RPMI7951 (cell line): ENCODE measurements at places on chromosomes 1 and 21. TPM values are rescaled to one million over a fixed set of nuclear protein-coding genes. Genes with fewer than 3 reads are reported as not detected.

LCE1A gene
- total RNA-seq, result not detected in 2 replicates

PROK1 gene
- 0.24 and 0.39 TPM in 2 replicates for total RNA-seq

HSD3B1 gene
- total RNA-seq, result not detected in 2 replicates

LAD1 gene
- total RNA-seq, result not detected in 2 replicates

PLA2G2C gene
- total RNA-seq, result not detected in 2 replicates

SEC16B gene
- 0.48 and 1.2 TPM in 2 replicates for total RNA-seq

BTG3 gene
- 67.3 and 80.5 TPM in 2 replicates for total RNA-seq

TCHHL1 gene
- not detected in 2 replicates for total RNA-seq

MYBPHL gene
- not detected in 2 replicates for total RNA-seq

ETV3L gene
- not detected in 2 replicates for total RNA-seq

UMODL1 gene
- not detected in 2 replicates for total RNA-seq

SCP2 gene
- total RNA-seq, result 217 and 242 TPM in 2 replicates

SHCBP1L gene
- total RNA-seq, result not detected in 2 replicates

F11R gene
- 6.0 and 10.5 TPM in 2 replicates for total RNA-seq

PFKFB2 gene
- total RNA-seq, result 2.8 and 3.2 TPM in 2 replicates

CRNN gene
- total RNA-seq, result not detected in 2 replicates

ITSN1 gene
- 25.8 and 32.0 TPM in 2 replicates for total RNA-seq

TAS1R1 gene
- total RNA-seq, result 0.20 TPM in 1 of 2 replicates, not detected in the other

RBM11 gene
- total RNA-seq, result not detected in 2 replicates

OR2T33 gene
- not detected in 2 replicates for total RNA-seq

ADAM30 gene
- total RNA-seq, result not detected in 2 replicates

HSPA6 gene
- total RNA-seq, result 0.12 TPM in 1 of 2 replicates, not detected in the other

SYCP1 gene
- not detected in 2 replicates for total RNA-seq
